Activated naive CD4-positive, alpha-beta T cell treated with Interleukin-2 at 50 U/mL for 16 hours (primary cell): ENCODE measurements at places on chromosomes 2 and 18.

- DNase-seq = no peak
These were observed 183.4 kb upstream of the TANK start for GRCh38 chr2:160976797-160977196.

- no peak for DNase-seq
These were observed 31.3 kb downstream of the GATA6 start for GRCh38 chr18:22200611-22201225.

DNA sequence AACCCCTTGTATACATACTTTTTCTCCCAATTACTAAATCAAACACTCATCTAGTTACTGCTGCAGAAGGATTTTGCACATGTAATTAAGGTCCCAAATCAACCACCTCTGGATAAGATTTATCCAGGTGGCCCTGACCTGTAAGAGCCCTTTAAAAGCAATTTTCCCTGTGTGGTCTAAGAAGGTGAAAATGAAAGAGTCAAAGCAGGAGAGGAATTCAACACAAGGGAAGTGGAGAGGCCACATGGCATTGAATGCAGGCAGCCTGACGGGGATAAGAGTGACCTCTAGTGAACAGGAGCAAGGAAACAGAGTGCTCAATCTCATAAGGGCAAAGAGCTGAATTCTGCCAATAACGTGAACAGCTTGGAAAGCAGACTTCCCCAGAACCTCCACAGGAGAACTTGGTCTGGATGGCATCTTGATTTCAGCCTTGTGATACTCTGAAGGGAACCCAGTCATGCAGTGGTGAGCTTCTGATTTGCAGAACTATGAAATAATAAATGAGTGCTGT, 27.2 kb downstream of the PPP3R1 start:
- peak; percentile 10 for DNase-seq

- no peak for DNase-seq
These were observed 149.6 kb upstream of the GALNT5 start for GRCh38 chr2:157107877-157108276.

DNA sequence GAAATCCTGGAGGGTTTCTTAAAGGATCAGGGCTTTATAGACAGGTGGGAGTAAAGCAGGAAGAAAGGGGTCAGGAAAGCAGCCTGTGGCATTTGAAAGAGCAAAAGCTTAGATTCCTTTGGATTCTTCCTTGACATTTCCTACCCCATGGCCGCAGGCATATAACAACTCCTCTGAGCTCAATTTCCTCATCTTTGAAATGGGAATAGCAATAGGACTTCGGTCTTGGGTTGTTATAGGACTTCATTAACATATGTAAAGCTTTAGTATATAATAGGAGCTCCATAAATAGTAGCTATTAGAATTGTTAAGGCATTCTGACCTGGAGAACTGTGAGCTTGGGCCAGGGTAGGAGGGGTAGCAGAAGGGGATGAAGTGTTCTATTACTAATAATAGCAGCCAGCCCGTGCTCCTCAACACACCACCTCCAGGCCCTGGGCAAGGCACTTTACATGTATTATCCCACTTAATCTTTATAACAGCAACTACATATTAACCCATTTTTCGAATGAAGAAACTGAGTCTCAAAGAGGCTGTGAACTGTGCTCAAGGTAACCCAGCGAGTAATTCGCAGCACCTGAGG, 10.6 kb downstream of the ZFP36L2 start:
- no peak for DNase-seq

DNA sequence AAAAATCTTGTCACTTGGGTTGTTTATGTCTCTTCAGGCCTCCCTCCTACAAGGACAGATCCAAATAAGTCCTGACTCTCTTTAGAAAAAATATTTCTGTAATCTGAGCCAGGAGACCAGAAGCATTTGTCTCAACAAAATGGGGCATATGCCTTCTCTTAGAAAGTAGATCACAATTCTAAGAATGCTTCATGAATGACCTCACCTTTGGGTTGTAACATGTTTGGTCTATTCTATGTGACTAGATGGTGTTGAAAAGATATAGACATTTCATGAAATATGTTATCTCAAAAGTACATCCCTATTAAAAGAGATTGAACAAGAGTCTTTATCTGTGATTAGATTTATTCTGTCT, 159.0 kb upstream of the SETBP1 start:
- no peak for DNase-seq

DNA sequence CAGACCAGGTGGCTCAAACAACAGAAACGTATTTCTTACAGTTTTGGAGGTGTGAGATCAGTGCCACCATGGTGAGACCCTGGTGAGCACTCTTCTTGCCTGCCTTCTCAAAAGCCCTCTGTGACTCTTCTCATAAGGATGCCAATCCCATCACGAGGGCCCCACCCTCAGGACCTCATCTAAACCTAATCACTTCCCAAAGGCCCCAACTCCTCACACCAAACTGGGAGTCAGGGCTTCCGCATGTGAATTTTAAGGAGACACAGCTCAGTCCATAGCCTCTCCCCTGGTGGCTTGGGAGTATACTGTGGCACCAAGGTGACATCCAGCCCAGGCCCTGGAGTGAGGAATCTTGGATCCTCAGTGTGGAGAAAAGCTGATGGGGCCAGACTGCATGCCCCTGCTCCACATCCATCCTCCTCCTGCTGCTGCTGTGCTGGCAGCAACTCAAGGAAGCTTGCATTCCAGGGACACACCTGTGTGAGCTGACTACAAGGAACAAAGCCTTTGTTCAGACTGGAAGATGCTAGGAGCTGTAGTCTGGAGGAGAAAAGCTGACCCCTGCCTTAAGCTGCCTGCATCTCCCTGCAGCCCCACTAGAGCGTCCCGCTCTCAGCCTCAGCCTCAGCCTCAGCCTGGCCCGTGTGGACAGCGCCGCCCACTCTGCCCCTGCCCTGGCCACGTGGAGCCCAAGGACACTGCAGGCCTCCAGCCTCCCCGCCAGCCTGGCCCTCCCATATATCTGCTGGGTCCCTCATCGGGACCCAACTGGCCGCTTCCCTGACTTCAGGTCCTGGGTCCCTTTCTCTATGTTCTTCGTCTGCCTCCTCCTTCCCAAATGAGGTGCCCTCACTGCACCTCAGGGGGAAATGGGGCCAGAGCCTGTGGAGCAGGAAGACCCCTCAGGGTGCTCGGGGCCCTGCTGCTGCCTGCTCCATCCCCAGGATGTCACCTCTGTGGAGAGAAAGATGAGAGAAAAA, 87.8 kb upstream of the RAB6C start:
- DNase-seq = no peak

GRCh38 chr2:9095690-9096089, 92.2 kb upstream of the MBOAT2 start:
- DNase-seq = no peak

DNA sequence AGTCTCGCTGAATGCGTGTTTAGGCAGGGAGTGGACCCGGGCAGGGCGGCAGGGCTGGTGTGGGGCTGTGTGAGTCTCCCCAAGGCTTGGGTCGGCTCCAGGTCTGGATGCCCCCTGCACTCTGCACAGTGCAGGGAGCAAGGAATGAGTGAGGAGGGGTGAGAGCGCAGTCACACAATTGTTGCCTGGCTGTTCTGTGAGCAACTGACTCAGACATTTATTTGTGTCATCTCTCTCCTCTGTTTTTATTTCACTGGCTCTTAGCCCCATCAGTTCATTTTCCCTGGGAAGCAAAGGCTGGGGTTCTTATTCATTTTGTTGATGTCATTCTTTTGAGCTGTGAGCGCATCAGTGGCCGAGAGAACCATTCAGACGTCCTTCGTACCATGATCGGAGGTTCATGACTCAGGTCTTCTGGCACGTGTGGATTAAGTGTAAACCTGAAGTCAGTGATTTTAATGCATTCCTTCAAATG, 61.1 kb downstream of the GATA6 start:
- no peak for DNase-seq
